ENCODE measurements at places on chromosomes 11 and 22. TPM values are rescaled to one million over a fixed set of nuclear protein-coding genes. Genes with fewer than 3 reads are reported as not detected.

Gene CCDC87
- 0.67 TPM for total RNA-seq

Gene GGTLC2
- total RNA-seq = not detected

Gene C11orf97
- 6.3 TPM for total RNA-seq

Gene OR10A2
- total RNA-seq = not detected

Gene HBD
- 1.1 TPM for total RNA-seq

Gene APLNR
- total RNA-seq = 8.6 TPM

Gene FAM83F
- total RNA-seq = 3.0 TPM

DNA sequence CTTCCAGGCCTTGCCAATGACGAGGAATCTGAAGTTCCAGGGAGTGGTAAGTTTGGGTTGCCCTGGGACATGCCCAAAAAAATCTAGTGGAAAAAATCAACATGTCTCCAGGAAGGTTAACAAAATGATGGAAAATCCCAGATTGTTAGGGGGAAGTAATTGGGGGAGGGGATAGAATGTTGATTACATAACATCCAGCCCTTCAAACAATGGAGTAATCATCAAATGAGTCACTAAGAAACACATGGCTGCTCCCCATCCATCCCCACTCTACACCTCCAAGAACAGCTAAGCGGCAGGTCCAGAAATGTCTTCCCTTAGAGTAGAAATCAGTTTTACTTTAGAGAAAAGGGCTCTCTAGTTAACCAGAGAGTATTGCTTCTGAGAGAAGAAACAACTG, 94.9 kb downstream of the ETS1 start:
- peak overlapping the region; percentile 58 for H3K27ac ChIP-seq
- H3K36me3 ChIP-seq = peaks cover 18% of the 10 kb centered on the region
- H3K4me3 ChIP-seq = no peak overlapping the region

- H3K36me3 ChIP-seq = no peaks in the 10 kb centered on the region
- H3K27me3 ChIP-seq = no peaks in the 10 kb centered on the region
- peaks cover 3% of the 10 kb centered on the region for H3K4me1 ChIP-seq
- H3K27ac ChIP-seq = no peak overlapping the region
- H3K4me3 ChIP-seq = no peak overlapping the region
- no peak for DNase-seq
These were observed 106.7 kb downstream of the MRTFA start for GRCh38 chr22:40529821-40530220.

DNA sequence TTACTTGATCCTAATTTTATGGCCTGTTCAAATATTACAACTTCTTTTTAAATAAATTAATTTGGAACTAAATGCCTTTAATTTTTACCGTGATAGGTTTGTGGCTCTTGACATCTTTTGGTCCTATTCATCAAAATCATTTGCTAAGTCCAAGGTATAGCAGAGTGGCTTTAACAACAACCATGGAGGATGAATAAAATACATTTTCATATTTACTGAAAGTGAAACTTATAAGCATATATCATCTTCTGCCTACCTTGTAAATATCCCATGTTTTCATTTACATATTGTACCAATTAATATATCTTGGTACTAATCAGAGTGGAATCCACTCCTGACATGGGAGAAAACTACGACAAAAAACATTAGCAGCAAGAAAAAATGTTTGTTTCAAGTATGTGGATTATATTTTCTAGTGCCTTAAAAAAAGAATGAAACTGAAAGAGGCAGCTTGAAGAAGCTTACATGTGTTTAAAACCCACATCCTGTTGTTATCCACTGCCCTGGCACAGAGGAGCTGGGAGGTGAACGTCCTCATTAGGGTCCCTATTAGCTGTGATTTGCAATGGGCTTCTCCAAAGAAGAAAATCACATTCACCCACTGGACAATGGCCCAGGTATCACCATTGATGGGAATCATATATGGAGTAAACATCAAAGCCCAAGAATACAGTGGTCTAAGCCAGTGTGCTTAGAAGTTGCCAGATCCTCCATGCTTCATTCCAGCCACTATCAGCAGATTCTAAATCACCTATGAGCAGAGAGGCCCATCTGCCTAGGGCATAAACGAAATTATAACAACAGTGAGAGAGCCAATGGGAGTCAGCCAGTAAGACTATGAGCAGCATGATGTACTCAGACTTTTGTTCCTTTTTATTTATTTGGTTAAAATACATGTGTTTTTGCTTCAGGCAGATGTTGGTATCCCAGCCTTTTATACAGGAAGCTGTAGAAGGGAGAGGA, 84.7 kb downstream of the MAML2 start:
- H3K4me3 ChIP-seq = no peak overlapping the region
- no peaks in the 10 kb centered on the region for H3K36me3 ChIP-seq
- H3K4me1 ChIP-seq = peaks cover 60% of the 10 kb centered on the region
- H3K27me3 ChIP-seq = no peaks in the 10 kb centered on the region
- H3K27ac ChIP-seq = peak overlapping the region; percentile 66

- no peak overlapping the region for H3K4me3 ChIP-seq
- H3K4me1 ChIP-seq = peaks cover 17% of the 10 kb centered on the region
- no peaks in the 10 kb centered on the region for H3K36me3 ChIP-seq
- H3K27ac ChIP-seq = no peak overlapping the region
These were observed 11.2 kb upstream of the DGKZ start for GRCh38 chr11:46335890-46336562.

GRCh38 chr11:132298357-132298756, 927.9 kb downstream of the NTM start:
- H3K36me3 ChIP-seq = no peaks in the 10 kb centered on the region
- no peak overlapping the region for H3K4me3 ChIP-seq
- H3K27ac ChIP-seq = no peak overlapping the region
- H3K27me3 ChIP-seq = no peaks in the 10 kb centered on the region

DNA sequence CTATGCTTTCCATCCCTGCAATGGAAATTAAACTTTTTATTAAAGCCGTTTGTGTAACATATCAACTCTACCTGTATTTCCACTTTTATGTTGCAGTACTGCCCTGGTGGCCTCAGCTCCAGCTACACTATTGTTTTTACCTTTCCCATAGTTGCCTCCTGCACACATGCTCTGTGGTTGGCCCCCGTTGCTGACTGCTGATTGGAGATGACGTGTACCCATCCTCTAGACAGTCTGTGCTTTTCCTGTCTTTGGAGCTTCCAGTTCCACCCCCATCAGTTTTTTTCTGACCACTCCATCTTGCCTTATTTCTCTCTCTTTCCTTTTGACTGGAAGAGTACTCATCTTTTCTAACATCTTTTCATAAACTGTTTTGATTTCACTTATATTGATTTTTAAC, 123.8 kb downstream of the TEAD1 start:
- no peak overlapping the region for H3K27ac ChIP-seq
- peaks cover 8% of the 10 kb centered on the region for H3K4me1 ChIP-seq
- no peaks in the 10 kb centered on the region for H3K27me3 ChIP-seq
- DNase-seq = no peak
- H3K4me3 ChIP-seq = no peak overlapping the region

DNA sequence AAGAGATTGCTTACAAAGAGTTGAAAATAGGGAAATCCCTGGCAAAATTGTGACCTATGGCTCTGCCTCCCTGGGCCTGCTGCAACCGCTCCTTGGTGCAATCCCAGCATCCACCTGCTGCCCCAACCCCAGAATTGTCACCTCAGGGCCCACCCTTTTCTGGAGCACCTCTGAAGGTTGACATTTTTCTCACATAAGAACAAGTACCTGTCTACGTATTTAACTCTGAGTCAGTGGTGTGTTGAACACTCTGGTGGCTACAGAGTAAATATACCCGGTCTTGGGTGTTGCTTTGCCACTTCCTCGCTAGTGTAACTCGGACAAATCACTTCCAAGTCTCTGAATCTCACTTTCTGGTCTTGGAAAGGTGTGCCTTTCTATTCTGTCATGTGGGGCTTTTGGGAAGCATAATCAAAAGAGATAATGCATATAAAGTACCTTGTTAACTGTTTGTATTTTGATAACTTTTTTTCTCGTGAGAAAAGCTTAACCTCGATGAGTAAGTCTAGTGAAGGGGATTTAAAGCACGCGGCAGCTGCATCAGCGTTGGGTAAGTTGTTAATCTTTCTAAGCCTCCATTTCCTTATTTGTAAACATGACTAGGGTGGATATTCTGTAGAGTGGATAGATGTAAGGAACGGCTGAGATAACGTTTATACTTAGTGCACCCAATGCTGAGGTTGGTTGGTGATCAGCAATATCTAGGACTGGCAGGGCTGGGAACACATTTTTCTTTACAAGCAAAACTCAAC, 881.2 kb downstream of the OPCML start:
- no peak overlapping the region for H3K4me3 ChIP-seq
- no peaks in the 10 kb centered on the region for H3K27me3 ChIP-seq
- H3K27ac ChIP-seq = peak overlapping the region; percentile 8
- H3K36me3 ChIP-seq = no peaks in the 10 kb centered on the region
